RPMI7951 (cell line): ENCODE measurements at places on chromosomes 13 and 19. TPM values are rescaled to one million over a fixed set of nuclear protein-coding genes. Genes with fewer than 3 reads are reported as not detected.
A peak's percentile ranks its signal among the peaks of the same experiment; 100 is the strongest.

- no peak for DNase-seq
These were observed 1.8 kb downstream of the FGF14 start for GRCh38 chr13:102399791-102400674.

- no peak for DNase-seq
These were observed 21.5 kb downstream of the CRTC1 start for GRCh38 chr19:18704971-18705370.

Gene KLK14
- not detected in 2 replicates for total RNA-seq

Gene RPS19
- total RNA-seq, result 1,675 and 2,627 TPM in 2 replicates

DNA sequence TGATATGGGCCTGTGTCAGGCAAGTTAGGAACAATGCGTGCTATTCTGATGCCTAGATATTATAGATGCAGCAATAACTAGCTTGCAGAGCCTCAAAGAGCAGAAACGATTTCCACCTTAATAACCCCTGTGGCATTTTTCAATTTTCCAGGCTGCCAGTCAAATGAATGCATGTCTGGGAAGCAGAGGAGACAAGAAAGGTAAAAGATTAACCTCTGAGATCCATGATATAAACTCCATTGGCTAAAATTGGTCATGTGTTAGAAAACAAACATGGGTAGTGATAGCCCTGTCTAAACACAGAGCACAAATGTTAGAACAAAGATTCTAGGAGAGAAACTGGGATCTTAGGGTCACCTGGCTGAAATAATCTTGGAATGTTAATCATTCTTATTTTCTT, 811.1 kb downstream of the DIAPH3 start:
- no peak for DNase-seq

Gene ZNF682
- total RNA-seq, result 2.4 TPM in 2 replicates

DNA sequence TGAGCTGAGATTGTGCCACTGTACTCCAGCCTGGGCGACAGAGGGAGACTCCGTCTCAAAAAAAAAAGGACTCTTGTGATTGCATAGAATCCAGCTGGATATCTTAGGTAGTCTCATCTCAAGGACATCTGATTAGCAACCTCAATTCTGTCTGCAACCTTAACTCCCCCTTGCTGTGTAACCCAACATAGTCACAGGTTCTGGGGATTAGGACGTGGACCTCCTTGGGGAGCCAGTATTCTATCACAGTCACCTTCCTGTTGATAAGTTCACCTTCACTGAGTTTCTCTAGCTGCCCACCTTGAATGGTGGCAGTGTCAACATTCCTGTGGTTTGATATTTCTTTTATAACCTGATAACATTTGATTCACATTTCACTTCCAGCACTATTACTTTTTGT, 27.2 kb downstream of the GPR18 start:
- no peak for DNase-seq

DNA sequence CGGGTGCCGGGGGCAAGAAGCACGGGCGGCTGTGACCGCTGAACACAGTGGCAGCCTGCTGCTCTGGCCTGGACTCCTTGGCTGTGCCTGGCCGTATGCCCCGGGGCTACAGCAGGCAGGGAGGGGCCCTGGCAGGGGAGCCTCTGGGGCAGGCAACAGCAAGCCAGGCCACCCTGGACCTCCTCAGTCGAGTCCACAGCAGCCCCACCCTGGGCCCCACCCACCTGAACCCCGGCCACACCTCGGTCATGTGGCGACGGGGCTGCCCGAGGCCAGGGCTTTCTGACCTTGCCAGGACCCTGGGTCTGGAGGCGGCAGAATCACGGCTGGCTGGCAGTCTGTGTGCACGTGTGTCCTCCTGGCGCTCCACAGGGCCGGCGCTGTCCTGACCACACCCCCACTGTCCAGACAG, 8.7 kb downstream of the CILP2 start:
- no peak for DNase-seq

GRCh38 chr19:10809651-10810285, 26.2 kb downstream of the TMED1 start:
- DNase-seq, result no peak

DNA sequence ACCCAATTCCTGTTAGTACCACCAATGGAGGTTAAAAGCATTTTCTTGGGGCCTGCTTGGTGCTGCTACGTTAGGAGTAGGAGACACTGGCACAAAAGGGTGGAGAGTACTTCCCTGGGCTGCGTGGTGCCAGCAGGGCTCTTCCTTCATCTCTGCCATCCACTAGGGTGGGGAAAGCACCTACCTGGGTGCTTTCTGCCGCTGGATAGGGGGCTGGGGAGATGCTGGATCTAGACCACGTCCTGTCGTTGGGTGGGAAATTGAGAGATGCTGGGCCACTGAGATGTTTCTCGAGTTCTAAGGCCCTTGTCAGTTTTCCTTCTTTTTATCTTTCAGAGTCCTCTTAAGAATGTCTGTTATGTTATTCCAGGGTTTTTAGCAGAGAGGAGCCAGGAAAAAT, 6.7 kb upstream of the FCGBP start:
- DNase-seq, result no peak

- DNase-seq, result no peak
These were observed 18.1 kb upstream of the NDUFS7 start for GRCh38 chr19:1365319-1366269.

DNA sequence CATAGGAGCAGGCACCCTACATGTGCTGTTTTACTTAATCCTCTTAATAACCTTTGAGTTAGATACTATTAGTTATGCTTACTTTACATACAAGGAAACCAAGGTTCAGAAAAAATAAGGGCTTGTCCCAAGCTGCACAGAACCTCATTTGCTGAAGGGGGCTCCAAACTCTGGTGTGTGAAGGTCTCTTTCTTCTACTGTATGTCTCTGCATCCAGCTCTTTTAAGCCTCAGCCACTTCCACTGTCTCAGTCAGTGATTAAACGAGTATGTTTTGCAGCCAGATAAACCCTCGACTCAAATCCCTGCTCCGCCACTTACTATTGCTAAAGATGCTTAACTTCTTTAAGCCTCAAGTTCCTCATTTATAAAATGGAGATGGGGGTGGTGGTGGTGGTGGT, 112.4 kb upstream of the WASF3 start:
- no peak for DNase-seq

- DNase-seq, result no peak
These were observed 1218.6 kb downstream of the PCDH17 start for GRCh38 chr13:58850161-58850560.

- peak; percentile 18 for DNase-seq
These were observed 24.1 kb downstream of the RFX2 start for GRCh38 chr19:6086068-6086788.

Gene IL17D
- 0.10 and 0.12 TPM in 2 replicates for total RNA-seq

Gene KIR2DL4
- not detected in 2 replicates for total RNA-seq

Gene GRIN2D
- total RNA-seq, result 0.60 and 0.68 TPM in 2 replicates
